Activated CD8-positive, alpha-beta T cell treated with anti-CD3 and anti-CD28 coated beads, Interleukin-2, amount 10 ng/mL, durations not matched to agents 7 days and 5 days (primary cell): ENCODE measurements at places on chromosomes 2 and 18. TPM values are rescaled to one million over a fixed set of nuclear protein-coding genes. Genes with fewer than 3 reads are reported as not detected.

- DNase-seq: no peak
Observed at GRCh38 chr18:26642440-26643348, 94.3 kb upstream of the KCTD1 start.

DNA sequence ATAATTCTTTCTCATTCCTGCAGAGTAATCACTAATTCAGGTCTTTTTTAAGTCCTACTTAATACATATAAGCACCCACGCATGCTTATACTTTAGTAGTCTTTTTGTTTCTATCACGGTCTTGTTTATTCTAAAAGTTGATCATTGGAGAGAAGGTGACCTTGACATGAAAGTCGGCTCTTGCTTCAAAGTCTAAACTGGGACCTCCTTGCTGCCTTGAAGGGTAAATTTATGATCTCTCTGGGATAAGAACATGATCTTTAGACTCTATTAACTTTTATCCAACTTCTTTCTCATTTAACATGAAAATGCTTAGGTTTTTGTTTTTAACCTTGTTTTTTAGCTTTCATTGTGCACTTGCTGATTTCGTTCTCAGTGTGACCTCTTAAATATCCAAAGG, 792.3 kb downstream of the DPP10 start:
- no peak for DNase-seq

GRCh38 chr2:19529677-19530076, 171.3 kb upstream of the OSR1 start:
- DNase-seq: no peak

The PIKFYVE gene
- 29.3 TPM for total RNA-seq

DNA sequence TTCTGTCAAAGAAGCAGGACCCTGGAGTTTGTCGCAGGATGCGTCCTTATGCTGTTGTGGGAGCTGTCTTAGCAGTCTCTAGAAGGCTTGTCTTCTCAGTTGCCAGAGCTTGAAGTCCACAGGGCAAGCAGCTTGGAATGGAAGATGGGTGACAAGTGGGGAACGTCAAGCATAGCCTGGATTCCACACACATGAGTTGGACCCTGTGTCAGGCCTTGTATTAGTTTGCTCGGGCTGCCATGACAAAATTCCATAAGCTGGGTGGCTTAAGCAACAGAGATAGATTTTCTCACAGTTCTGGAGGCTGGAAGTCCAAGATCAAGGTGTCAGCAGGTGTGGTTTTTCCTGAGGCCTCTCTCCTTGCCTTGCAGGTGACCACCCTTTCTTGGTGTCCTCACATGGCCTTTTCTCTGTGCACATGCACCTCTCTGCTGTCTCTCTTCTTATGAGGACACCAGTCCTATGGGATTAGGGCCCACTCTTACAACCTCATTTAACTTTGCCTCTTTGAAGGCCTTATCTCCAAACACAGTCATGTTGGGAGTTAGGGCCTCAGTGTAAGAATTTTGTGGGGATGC, 51.3 kb downstream of the THNSL2 start:
- no peak for DNase-seq

- DNase-seq: no peak
Observed at GRCh38 chr2:68420254-68420910, 46.7 kb downstream of the FBXO48 start.

GRCh38 chr2:178066890-178067669, 5.5 kb downstream of the PDE11A start:
- no peak for DNase-seq

The SDC1 gene
- total RNA-seq: not detected
